Activated CD4-positive, CD25-positive, alpha-beta regulatory T cell treated with anti-CD3 and anti-CD28 coated beads, Interleukin-2, amount 50 U/mL, for 72 hours (primary cell): ENCODE measurements at places on chromosomes 3 and 15.

- DNase-seq: no peak
These were observed 103.3 kb downstream of the GOLIM4 start for GRCh38 chr3:167992381-167992780.

GRCh38 chr3:172972067-172972466 lies 169.0 kb downstream of the SPATA16 start:
- DNase-seq: no peak

DNA sequence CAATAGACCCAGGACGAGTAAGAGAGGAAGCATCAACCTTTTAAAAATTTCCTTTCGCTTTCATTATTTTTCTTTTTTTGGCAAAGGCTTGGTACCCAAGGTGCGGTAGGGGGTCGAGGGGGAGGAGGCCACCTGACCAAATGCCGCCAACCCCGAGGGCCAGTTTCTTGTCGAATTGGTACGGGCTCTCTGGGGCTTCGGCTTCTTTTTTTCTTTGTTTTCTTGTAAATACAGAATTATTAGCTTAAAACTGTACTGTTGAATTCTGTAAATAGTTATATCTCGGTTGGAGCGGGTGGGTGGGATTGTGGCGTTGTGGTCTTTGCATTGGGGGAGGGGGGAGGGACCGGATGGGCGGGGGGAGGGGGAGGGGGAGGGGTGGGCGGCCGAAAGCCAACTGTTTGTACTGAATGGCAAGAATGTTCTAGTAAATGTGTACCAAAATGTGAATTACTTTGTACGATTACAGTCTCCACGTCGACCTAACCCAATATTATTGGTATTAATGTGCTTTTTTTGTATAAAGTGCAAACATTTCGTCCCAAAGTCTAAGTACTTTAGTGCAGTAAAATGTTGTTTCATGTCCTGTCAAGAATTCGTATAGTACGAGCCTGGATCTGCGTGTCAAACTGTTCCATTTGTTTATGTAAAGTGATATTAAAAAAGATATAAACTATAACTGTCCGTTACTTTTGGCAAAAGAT lies 4.7 kb downstream of the ZIC1 start:
- DNase-seq: no peak

DNA sequence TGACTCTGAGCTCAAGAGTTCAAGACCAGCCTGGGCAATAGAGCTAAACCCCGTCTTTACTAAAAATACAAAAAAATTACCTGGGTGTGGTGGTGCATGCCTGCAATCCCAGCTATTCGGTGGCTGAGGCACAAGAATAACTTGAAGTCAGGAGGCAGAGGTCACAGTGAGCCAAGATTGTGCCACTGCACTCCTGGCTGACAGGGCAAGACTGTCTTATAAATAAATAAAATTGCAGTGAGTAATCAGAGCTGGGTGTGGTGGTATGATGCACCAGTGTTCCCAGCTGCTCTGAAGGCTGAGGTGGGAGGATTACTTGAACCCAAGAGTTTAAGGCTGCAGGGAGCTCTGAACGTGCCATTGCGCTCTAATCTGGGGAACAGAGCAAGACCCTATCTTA lies 55.9 kb upstream of the GCNT3 start:
- no peak for DNase-seq

DNA sequence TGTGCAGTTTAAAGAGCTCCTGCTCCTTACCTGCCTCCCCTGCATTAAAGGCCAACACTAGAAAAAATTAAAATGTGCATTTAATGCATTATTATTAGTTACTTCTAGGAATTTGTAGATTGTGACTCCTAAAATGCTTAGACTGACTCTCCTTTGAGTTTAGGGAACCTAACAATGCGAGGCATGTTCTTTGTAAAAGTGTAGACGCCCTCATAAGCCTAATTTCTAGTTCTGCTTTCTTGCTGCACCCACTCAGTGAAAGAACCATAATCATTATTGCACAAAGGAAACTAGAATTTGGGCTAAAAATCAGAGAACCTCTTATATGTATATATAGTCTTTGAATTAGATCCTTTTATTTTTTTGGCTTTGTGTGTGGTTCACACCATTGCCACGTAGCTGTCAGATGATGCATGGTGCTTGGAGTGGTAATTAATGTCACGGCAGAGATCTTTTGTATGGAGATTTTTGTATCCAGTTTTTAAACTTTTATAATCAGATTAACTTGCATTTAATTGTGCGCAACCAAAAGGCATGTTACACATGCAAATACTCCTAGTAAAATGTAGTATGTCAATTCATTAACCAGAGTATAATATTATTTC lies 710 bp downstream of the ABHD10 start:
- DNase-seq: no peak

- no peak for DNase-seq
These were observed 108.3 kb upstream of the CTDSPL start for GRCh38 chr3:37753428-37753827.
